ENCODE measurements at places on chromosomes 6 and 20.

GRCh38 chr20:64168381-64169090 is 4.3 kb downstream of the MYT1 start:
- no peak for DNase-seq

- DNase-seq: no peak
These were observed 842.6 kb upstream of the MANEA start for GRCh38 chr6:94734751-94735150.

- no peak for DNase-seq
These were observed 148.5 kb upstream of the DEFB112 start for GRCh38 chr6:50198245-50198644.

GRCh38 chr20:47926731-47927130 is 141.4 kb upstream of the SULF2 start:
- no peak for DNase-seq

DNA sequence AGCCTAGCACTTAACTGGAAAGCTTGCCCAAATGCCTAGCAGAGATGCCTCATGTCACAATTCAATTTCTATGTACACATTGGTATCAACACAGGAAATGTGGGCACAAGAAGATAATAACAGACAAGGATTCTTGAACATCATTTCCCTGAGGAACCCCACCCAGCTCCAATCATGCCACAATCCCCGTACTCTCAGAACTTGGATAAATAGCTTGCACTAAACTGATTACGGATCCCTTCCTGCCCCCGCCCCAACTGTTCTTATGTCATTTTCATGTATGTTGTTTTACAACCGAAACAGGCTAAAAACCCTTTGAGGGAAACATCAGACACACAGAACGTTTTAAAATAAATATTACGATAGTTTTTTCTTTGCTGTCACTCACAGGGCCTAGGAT is 87.1 kb downstream of the BACH2 start:
- DNase-seq: no peak

- DNase-seq: no peak
These were observed 16.2 kb downstream of the HLA-DPB1 start for GRCh38 chr6:33091957-33092356.

- no peak for DNase-seq
These were observed 25.9 kb downstream of the ELOVL2 start for GRCh38 chr6:11018225-11018624.

DNA sequence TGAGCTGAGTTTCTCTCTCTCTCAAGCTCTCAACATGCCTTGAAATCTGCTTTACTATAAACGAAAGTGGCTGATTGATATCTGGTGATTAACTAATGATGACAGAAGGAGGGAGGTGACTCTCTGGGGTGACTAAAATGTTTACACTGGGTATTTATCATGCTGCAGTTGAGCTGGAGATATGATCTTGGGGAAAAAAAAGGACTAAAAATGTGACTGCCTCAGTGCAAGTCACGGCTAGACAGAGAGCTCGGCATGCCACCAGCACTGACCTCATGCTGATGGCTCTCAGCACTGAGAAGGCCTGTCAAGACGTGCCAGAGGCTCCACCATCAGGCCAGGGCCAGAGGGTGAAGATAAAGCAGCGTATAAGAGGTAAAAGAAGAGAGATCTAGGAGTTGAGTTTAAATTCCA is 103.1 kb upstream of the SPACA1 start:
- DNase-seq: no peak

DNA sequence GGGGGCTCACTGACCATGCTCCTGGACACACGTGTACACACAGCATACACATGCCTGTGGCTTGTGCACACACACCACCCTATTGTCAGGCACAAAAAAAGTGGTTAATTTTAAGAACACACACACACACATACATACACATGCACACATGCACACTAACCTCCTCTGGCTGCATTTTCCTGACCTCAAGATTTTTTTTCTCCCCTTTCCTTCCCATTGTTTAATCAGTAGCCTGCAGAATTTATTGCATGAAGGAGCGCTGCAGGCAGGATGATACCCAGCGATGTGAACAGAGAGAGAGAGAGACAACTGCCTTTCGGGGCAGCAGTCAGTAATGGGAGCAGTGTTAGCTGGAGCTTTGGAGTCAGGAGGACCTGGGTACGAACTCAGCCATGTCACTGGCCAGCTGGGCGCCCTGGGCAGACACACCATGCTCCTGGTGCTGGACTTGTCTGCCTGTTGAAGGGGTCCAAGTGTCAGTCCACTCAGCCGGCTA is 990 bp upstream of the TRAF3IP2 start:
- no peak for DNase-seq

- no peak for DNase-seq
These were observed 476.4 kb downstream of the KIF16B start for GRCh38 chr20:16096756-16097326.

- DNase-seq: no peak
These were observed 8.1 kb downstream of the CAPN11 start for GRCh38 chr6:44166591-44167184.

GRCh38 chr20:34522969-34523871 is 7.0 kb downstream of the DYNLRB1 start:
- peak; percentile 22 for DNase-seq

- no peak for DNase-seq
These were observed 78.6 kb downstream of the FAXC start for GRCh38 chr6:99270826-99271225.

- DNase-seq: no peak
These were observed 317.8 kb downstream of the CDH4 start for GRCh38 chr20:61569825-61570224.

- no peak for DNase-seq
These were observed 123.0 kb upstream of the FAM184A start for GRCh38 chr6:119201480-119201879.

DNA sequence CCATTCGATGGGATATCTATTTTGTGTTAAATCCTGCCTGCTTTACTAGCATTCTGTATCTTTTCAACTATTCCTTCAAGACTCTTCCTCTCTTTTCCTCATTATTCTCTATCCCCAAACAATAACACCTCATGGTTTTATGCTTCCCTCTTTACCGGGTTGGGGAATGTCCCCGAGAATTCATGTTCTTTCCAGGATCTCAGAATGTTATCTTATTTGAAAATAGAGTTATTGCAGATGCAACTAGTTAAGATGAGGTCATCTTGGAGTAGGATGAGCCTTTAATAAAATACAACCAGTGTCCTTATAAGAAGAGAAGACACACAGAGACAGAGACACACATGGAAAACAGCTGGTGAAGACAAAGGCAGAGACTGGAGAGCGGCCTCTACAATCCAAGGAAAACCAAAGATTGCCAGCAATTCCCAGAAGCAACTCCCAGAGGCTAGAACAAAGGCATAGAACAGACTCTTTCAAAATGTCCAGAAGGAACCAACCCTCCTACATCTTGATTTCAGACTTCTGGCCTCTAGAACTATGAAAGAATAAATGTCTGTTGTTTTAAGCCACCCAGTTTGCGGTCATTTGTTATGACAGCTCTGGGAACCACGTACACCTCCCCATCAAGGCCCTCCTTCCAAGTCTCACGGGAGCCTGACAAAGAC is 126.8 kb upstream of the TNFAIP3 start:
- no peak for DNase-seq

- DNase-seq: no peak
These were observed 10.0 kb upstream of the RIPOR3 start for GRCh38 chr20:50701041-50701963.
